ENCODE measurements at places on chromosomes 3 and 15.

DNA sequence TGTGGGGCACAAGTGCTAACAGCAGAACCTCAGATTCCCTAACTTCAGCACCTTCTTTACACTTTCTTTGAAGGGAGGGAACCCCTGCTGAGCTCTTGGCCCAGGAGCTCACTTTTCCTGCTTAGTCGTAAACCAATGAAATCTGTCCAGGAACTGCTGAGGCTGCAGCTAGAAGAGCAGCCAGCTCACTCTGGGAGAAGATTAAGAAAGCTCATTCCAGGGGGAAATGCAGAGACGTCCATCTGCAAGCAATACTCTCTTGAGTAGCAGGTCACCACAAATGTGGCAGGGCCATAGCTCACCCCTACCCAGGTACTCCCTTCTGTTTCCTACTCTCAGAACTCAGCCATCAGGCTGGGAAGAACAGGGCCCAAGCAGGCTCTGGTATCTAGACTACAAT is 103.3 kb downstream of the WDR76 start:
- no peak for DNase-seq

GRCh38 chr3:171460725-171461524 is 720 bp upstream of the TNIK start:
- peak; percentile 42 for DNase-seq

DNA sequence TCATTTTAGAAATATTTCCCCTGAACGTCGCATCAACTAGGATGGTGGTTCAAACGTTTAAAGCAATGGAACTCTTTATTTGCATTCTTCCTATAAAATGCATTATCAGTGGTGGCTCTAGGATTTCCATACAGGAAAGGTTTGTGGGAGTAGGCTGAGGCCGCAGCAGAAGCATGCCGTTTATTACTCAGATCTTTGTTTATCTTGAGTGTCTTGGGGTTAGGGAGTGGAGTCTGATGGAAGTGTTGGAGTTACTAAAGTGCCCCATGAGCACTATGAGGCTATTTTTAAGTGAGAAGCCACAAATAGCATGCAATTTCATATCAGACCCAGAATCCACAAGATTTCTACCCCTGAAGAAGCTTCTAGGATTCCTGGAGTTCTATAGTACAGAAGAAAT is 26.2 kb downstream of the ATOSA start:
- no peak for DNase-seq

- DNase-seq, result no peak
Observed at GRCh38 chr3:113103588-113103987, 107.8 kb upstream of the BOC start.

- DNase-seq, result no peak
Observed at GRCh38 chr3:194767446-194768207, 81.9 kb downstream of the FAM43A start.

DNA sequence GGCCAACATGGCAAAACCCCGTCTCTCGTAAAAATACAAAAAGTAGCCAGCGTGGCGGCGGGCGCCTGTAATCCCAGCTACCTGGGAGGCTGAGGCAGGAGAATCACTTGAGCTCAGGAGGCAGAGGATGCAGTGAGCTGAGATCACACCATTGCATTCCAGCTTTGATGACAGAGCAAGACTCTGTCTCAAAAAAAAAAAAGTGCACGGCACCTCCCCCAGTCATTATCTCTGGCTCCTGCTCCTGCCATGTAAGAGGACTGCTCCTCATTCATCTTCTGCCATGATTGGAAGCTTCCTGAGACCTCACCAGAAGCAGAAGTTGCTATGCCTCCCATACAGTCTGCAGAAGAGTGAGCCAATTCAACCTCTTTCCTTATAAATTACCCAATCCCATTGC is 4.0 kb upstream of the ALG1L2 start:
- DNase-seq, result no peak

- DNase-seq, result no peak
Observed at GRCh38 chr3:182629521-182629920, 163.8 kb upstream of the ATP11B start.

DNA sequence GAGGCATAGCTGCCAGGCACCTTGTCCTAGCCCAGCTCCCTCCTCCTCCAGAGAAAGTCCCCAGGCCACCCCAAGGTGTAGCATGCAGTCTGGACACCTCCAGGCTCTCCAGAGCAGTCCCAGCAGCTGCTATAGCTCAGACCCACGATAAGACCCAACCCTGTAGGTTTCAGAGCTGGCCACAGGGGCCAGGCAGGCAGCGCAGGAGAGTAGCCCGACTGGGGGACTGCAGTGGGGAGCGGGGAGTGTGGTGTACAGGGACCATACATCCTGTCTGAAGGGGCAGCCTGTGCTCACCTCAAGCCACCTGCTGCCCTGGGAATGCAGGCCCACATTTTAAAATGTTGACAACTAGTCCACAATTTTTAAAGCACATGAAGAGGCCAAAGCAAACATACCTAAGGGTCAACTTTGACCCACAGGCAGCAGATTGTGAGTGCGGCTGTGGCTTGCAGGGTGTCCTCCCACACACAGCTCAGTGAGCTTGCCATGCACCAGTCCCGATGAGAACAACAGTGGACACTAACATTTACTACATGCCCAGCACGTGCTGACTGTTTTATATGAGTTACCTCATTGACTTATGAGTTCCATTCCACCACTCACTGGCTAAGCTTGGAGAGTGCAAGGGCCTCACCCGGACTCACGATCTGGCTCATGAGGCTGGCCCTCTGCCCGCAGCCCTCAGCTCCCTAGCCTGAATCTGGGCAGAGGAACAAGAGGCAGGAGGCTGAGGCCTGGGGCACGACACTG is 81.4 kb downstream of the DNAJB8 start:
- no peak for DNase-seq
